ENCODE measurements at places on chromosomes 1 and 21.

GRCh38 chr1:228120351-228120750, 11.3 kb upstream of the MRPL55 start:
- H3K4me1 ChIP-seq, result peaks cover 4% of the 10 kb centered on the region
- peaks cover 7% of the 10 kb centered on the region for H3K36me3 ChIP-seq
- H3K27ac ChIP-seq, result no peak overlapping the region
- H3K27me3 ChIP-seq, result no peaks in the 10 kb centered on the region
- no peak overlapping the region for H3K4me3 ChIP-seq

- H3K4me3 ChIP-seq, result no peak overlapping the region
- no peak overlapping the region for H3K27ac ChIP-seq
- H3K27me3 ChIP-seq, result peaks cover 39% of the 10 kb centered on the region
- DNase-seq, result no peak
These were observed 1.9 kb upstream of the TPM3 start for GRCh38 chr1:154193821-154194220.

DNA sequence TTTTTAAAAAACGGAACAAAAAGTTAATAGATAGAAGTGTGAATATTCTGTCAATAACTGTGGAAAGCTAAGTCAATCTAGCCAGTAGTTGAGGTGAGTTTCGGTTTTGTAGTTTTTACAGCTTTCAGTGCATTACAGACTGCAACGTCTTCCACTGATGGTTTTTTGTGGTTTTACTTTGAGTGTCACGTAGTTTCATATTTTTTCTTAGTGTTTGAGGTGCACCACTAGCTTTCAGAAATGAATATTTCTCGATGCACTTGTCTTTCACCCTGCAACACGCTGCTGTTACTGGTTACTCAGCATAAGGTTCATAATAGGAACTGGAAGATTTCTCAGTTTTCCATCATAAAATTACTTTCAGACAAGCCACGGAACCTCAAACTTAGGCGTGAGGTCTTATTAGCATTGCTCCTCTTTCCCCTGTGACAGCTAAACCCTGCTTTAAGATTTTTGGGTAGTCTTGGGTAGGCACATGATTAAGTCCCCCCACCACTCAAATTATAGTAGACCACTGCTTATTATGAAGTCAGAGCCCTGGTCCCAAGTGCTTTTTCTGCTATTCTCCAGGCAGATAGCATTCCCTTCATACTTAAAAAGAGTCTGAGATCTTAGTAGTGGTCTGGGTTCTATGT, 1412.7 kb downstream of the KCNT2 start:
- H3K27ac ChIP-seq, result peak overlapping the region; percentile 74
- H3K36me3 ChIP-seq, result no peaks in the 10 kb centered on the region
- DNase-seq, result peak; percentile 35
- H3K27me3 ChIP-seq, result peaks cover 26% of the 10 kb centered on the region

DNA sequence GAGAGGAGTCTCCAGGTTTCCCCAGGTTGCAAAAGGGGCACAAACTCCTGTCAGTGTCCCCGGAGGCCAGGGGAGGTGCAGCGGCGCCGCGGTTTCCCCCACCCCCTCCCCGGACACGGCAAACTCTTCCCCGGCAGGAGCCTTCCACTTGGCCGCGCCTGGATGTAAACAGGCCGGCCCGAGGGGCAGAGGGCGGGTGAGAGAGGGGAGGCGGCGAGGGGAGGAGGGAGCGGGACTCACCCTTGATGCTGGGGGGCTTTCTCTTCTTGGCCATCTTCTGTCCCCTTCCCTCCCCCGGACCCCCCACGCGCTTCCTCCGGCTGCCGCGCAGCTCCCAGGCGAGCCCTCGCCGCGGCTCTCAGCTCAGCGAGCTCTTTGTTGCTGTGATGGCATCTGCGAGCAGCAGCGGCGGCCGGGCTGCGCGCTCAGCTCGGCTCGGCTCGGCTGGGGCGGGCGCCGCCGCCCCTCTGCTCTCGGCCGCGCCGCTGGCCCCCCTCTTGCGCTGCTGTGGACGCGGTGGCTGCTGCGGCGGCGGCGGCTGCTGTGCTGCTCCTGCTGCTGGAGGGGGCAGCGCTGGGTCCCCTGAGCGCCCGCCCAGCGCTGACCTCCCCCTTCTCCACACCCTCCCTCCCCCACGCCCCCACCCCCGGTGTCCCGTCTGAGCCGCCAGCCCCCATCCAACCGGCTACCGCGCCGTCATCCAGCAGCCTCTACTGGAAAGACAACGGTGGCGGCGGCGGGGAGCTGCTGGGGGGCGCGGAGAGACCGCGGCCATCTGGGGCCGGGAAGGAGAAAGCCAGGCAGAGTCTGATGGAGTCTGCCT, 4.9 kb upstream of the SLC44A5 start:
- H3K36me3 ChIP-seq, result peaks cover 1% of the 10 kb centered on the region
- peaks cover 7% of the 10 kb centered on the region for H3K4me1 ChIP-seq
- peak overlapping the region; percentile 23 for H3K4me3 ChIP-seq

DNA sequence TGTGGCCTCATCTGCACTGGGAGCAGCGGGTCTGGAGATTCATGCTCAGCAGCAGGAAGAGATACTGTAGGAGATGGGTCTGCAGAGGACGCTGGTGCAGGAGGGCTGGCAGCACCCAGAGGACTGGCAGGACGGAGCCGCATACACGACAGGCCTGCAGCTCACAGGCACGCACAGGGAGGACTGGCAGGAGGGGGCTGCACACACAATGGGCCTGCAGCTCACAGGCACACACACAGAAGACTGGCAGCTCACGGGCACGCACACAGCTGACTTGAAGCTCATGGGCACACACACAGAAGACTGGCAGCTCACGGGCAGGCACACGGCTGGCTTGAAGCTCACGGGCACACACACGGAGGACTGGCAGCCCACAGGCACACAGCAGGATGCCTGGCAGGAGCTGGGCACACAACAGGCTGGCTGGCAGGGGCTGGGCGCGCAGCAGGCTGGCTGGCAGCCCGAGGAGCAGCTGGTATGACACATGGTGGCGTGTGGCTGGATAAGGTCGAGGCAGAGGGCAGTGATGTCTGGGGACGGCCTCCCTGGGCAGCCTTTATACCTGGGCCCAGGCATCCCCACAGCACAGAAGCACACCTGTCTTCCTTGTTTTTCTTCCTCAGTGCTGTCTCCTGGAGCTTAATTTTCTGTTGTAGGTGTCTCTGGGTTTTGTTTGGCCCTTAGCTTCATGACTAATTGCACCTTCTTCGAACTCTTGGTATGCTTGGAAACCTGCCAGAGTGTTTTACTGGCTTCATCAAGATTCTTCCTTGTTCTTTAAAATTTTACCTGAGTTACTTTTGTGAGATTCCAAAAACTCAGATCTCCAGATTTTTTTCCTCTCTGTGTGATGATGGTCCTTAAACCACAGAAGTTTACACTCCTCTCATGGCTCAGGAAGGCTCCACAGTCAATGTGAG, at the start of gene KRTAP12-2:
Gene KRTAP12-2, minus strand, starts transcription at position 527 of the 920 bp plus-strand sequence. Its CDS starts 41 bp downstream, at position 486.
- H3K27me3 ChIP-seq, result peaks cover 34% of the 10 kb centered on the region
- H3K4me1 ChIP-seq, result no peaks in the 10 kb centered on the region
- no peak for DNase-seq
- no peak within 1 kb of the TSS for H3K4me3 ChIP-seq
- H3K36me3 ChIP-seq, result no peaks in the 10 kb centered on the region

DNA sequence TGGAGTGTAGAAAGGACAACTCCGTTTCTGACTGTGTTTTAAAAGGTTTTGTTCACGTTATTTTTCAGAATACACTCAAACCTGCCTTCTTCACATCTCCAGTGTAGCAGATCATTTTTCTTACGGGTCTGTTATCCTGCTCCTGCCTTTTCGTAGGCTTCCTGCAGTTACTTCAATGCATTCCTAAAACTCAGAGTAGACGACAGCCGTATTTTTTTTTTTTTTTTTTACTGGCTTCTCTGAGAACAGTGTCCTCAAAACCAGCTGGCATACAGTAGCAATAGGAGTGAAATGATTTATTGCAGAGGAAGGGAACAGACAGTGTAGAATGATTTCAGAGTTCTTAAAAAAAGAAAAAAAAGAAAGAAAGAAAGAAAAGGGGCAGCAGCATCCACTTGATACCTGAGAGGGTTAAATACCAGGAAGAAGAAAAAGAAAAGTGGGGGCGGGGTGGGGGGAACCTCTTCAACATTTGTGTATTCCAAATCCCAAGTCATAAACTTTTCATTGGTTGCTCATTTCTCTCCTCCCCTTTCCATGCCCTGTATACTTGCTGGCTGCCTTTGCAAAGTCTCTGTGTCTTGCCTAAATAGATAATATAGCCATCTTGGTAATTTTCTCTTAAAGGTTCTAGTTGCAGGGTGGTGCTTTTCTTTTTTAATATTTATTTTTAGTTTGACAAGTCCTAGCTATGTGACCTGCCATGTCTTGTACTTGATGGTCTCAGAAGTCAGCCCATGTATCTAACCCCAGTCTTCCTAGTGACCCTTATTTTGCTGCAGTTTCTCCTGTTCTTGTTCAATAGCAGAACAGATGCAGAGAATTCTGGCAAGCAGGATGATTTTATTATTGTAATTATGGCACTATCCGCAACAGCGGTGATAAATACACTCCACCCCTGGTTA, 2.8 kb downstream of the TGFB2 start:
- peak overlapping the region; percentile 11 for H3K27ac ChIP-seq
- no peak overlapping the region for H3K4me3 ChIP-seq

GRCh38 chr1:158124034-158124433, 56.7 kb upstream of the CD1D start:
- peaks cover 42% of the 10 kb centered on the region for H3K27me3 ChIP-seq
- H3K4me1 ChIP-seq, result peaks cover 11% of the 10 kb centered on the region
- H3K36me3 ChIP-seq, result no peaks in the 10 kb centered on the region
- H3K4me3 ChIP-seq, result no peak overlapping the region
- no peak for DNase-seq

- DNase-seq, result no peak
- H3K4me1 ChIP-seq, result no peaks in the 10 kb centered on the region
- H3K27ac ChIP-seq, result no peak overlapping the region
- H3K36me3 ChIP-seq, result peaks cover 1% of the 10 kb centered on the region
These were observed 218.8 kb downstream of the RPS6KC1 start for GRCh38 chr1:213269829-213270228.

DNA sequence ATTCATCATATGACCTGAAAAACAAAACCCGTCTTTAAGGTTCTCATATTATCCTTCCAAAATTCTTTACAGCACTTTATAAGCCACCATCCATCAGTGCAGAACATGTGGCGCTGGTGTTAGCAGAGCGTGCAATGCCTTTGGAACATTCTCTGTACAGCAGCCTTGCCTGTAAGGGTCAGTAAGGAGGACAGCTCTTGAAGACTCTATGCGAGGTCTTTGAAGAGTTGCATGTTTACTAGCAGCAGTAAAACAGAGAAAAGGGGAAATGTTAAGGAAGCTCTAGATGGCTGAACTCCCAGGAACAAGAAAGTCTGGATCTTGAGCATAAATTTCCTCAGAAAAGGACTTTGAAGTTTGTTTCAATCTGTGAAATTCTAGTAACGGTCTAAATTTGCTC, 365.6 kb downstream of the DUSP10 start:
- DNase-seq, result no peak
- no peaks in the 10 kb centered on the region for H3K4me1 ChIP-seq
- H3K27ac ChIP-seq, result no peak overlapping the region
- H3K36me3 ChIP-seq, result no peaks in the 10 kb centered on the region

DNA sequence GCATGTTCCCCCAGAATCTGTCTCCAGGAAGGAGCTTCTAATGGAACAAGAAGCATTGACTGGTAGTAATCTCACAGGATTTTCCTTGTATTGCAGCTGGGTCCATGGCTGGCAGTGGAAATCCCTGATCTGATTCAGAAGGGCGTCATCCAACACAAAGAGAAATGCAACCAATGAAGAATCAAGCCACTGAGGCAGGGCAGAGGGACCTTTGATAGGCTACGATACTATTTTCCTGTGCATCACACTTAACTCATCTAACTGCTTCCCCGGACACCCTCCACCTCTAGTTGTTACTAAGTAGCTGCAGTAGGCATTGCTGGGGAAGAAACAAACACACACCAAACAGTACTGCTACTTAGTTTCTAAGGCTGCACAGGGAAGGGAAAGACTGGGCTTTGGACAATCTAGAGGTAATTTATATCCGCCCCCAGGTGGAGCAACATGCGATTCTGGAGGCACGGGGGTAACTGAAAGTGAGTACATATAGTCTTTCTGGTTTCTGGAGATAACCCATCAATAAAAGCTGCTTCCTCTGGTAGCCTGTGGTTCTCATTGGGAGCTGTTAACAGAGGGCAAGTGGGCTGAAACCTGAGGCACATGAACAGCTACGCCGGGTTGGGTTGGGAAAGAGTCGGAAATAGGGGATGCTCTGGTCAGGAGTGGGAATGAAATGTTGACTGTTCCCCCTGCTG, 837 bp upstream of the USP21 start:
- H3K27me3 ChIP-seq, result no peaks in the 10 kb centered on the region
- peaks cover 47% of the 10 kb centered on the region for H3K36me3 ChIP-seq
- H3K27ac ChIP-seq, result peak overlapping the region; percentile 91
- H3K4me3 ChIP-seq, result peak overlapping the region; percentile 88
- H3K4me1 ChIP-seq, result peaks cover 37% of the 10 kb centered on the region

All from T-helper 2 cell treated with Interferon-gamma antibody and Interleukin-4, amounts not matched to agents 5 μg/mL and 100 μg/mL, for 36 hours (primary cell).